Muscle of leg (tissue), 16 donors: ENCODE measurements at places on chromosomes 12 and 14. TPM values are rescaled to one million over a fixed set of nuclear protein-coding genes. Genes with fewer than 3 reads are reported as not detected.

DNA sequence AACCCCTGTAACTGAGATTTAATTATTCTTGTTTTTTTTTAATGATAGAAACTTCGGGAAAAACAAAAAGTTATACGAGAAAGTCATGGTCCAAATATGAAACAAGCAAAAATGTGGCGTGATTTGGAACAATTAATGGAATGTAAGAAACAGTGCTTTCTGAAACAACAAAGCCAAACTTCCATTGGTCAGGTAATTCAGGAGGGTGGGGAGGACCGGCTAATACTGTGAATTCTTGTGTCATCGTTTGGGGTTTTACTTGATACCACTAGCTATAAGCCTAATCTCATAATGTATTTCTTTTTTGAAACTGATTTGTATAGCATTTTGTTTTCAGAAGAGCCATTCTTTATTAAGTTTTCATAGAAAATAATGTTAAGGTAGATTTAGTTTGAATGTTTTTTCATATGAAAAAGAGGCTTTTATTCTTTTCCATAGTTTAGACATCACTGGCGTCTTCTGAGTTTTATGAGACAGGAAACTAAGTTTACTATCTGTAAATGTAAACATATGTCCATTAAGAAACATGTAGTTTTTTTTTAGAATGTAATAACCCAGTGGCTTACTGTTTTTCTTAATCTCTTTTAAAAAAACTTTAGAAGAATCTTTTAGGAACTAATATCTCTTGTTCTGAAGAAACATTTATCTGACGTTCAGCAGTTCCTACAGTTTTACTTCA lies 62.9 kb upstream of the ATP2A2 start:
- no peak overlapping the region for H3K27ac ChIP-seq
- H3K27me3 ChIP-seq, result no peaks in the 10 kb centered on the region
- H3K36me3 ChIP-seq, result peaks cover 6% of the 10 kb centered on the region
- no peak for DNase-seq
- no peak overlapping the region for H3K4me3 ChIP-seq

DNA sequence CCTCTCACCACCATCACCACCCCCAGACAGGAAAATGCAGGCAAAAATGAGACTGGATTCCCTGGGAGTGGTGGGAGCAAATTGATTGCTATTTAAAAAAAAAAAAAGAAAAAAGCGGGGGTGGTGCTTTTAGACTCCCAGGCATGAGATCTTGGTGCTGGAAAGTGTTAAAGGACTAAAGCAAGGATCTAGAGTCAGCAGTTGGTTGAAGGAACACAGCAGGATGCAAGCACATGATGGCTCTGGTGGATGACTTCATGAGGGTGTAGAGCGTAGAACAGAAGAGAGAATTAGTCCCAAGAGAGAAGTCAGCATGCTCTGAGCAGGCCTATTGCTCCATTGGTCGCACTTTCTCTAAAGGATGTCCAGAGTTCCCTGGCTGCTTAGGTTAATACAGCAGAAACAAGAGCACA lies 183.8 kb upstream of the HMGA2 start:
- H3K4me1 ChIP-seq, result no peaks in the 10 kb centered on the region
- no peak overlapping the region for H3K4me3 ChIP-seq
- no peak overlapping the region for H3K27ac ChIP-seq
- peak; percentile 15 for DNase-seq
- H3K36me3 ChIP-seq, result no peaks in the 10 kb centered on the region
- H3K27me3 ChIP-seq, result no peaks in the 10 kb centered on the region

DNA sequence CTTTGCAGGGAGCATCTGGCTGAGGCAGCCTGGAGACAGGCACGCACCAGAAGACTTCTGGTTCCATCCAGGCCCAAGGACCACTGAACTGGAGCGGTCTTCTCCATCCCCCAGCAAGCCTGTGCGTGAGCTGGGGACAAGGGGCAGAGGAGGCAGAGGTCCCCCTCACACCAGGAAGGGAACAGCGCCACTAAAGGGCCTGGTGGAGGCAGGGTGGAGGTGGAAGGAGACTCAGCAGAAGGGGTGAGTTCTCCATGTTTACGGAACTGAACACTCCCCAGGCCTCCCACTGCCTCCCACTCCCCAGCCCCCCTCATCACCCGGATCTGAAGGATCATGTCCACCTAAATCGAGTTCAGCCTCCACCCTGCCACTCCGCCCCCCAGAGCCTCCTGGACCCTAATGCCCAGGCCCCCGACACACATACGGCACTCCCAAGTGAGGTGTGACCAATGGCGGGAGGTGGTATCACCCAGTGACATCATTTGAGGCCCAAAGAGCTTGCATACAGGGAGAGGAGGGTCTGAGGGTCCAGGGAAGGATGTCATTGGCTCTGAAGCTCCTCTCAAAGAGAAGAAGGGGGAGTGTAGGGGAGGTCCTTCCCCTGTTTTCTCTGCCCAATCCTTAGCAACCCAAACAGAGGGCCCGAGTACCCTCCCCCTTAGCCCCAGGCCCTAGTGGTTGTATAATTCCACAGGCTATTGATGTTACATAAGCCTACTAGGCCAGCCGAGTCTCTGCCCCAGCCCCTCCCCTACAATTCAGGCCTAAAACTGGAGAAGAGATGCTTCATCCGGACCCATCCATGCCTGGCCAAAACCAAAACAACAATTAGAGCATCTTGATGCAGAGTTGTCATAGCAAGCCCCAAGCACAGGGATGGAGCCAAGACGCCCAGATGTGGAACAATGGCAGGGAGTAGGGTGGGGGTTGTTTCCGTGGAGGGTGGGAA lies 1.0 kb downstream of the FAIM2 start:
- peak overlapping the region; percentile 70 for H3K27ac ChIP-seq
- peaks cover 19% of the 10 kb centered on the region for H3K27me3 ChIP-seq
- H3K4me3 ChIP-seq, result peak overlapping the region; percentile 35
- H3K4me1 ChIP-seq, result peaks cover 20% of the 10 kb centered on the region
- no peaks in the 10 kb centered on the region for H3K36me3 ChIP-seq
- DNase-seq, result peak; percentile 81

- no peaks in the 10 kb centered on the region for H3K27me3 ChIP-seq
- no peak overlapping the region for H3K4me3 ChIP-seq
- DNase-seq, result peak; percentile 29
- peaks cover 29% of the 10 kb centered on the region for H3K4me1 ChIP-seq
- H3K27ac ChIP-seq, result peak overlapping the region; percentile 30
- H3K36me3 ChIP-seq, result no peaks in the 10 kb centered on the region
Measured at GRCh38 chr14:50062438-50063085, 53.8 kb downstream of the VCPKMT start.

DNA sequence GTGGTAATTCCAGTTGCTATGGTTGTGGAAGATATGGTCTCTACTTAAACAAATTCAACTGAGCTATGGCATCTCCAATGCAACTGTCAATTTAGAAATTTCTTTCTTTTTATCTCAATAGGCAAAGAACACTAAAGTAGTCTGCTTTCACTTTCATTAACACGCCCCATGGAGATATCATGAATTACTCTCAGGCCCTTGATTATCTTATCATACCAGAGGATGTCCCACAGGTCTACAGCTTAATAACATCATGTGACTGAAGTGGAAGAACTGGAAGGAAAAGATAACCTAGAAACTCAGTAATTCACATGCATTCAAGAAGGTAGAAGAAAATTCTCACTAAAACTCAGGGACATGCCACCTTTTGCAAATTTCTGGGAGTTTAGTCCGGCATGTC lies 114.3 kb downstream of the FLRT2 start:
- H3K36me3 ChIP-seq, result no peaks in the 10 kb centered on the region
- no peak overlapping the region for H3K27ac ChIP-seq
- H3K4me1 ChIP-seq, result no peaks in the 10 kb centered on the region
- H3K4me3 ChIP-seq, result no peak overlapping the region
- H3K27me3 ChIP-seq, result no peaks in the 10 kb centered on the region

GRCh38 chr12:46384451-46385309 lies 12.1 kb upstream of the SLC38A2 start:
- H3K36me3 ChIP-seq, result no peaks in the 10 kb centered on the region
- H3K27me3 ChIP-seq, result no peaks in the 10 kb centered on the region
- peak overlapping the region; percentile 98 for H3K27ac ChIP-seq
- H3K4me1 ChIP-seq, result peaks cover 17% of the 10 kb centered on the region

- H3K4me1 ChIP-seq, result peaks cover 35% of the 10 kb centered on the region
- no peak overlapping the region for H3K27ac ChIP-seq
- DNase-seq, result no peak
Measured at GRCh38 chr12:3038926-3039510, 38.2 kb upstream of the TSPAN9 start.

DNA sequence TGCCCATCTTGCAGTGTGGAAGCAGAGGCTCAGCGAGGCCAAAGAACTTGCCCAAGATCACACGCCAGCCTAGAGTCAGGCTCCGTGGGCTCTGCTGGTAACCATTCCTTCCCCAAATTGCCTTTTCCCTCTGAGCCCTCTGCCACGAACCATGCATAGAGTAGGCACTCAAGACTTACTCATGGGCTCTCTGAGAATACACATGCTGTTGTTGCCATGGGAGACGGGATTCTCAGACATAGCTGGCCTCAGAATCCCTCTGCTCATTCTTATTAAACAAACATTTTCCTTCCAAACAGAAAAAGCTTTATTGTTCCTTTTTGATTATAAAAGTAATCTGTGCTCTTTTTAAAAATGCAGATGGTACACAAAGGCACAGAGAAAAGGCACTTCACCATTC lies 52.5 kb upstream of the WSCD2 start:
- no peaks in the 10 kb centered on the region for H3K36me3 ChIP-seq
- no peak overlapping the region for H3K27ac ChIP-seq
- no peaks in the 10 kb centered on the region for H3K4me1 ChIP-seq
- peak; percentile 30 for DNase-seq

DNA sequence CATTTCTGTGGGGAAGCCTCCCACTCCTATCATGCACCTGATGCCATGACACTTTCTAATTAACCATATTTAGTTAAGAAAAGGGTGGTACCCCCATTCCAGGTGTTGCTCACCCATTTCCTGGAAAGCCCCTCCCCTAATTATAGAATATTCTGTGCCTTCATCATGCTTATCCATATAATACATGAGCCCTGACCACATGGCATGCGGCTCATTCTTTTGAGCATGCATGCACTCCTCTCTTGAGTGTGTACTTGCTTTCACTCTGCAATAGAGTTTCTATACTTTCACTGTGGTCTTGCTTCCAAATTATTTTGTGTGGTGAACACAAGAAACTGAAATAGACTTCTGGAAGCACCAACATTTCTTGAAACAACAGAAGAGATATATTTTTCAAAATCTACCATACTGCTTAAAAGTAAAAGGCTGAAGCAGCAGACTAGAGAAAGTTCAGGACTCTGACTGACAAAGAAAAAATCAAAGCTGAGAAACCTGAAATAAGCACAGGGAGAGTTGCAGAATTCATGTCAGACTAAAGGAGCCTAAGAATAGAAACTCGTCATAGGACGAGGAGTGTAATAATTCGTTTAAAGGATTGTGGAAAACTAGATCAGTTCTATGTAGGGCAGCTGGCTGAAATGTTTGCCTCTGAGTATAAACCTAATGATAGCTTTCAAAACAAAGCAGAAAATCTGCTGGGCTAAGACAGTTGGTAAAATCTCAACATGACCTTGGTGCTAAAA lies 144.8 kb downstream of the KITLG start:
- H3K4me3 ChIP-seq, result no peak overlapping the region
- no peaks in the 10 kb centered on the region for H3K36me3 ChIP-seq
- H3K27me3 ChIP-seq, result no peaks in the 10 kb centered on the region
- no peak overlapping the region for H3K27ac ChIP-seq
- no peaks in the 10 kb centered on the region for H3K4me1 ChIP-seq

- no peaks in the 10 kb centered on the region for H3K36me3 ChIP-seq
- DNase-seq, result no peak
- H3K27ac ChIP-seq, result no peak overlapping the region
- H3K4me3 ChIP-seq, result no peak overlapping the region
Measured at GRCh38 chr12:99712281-99712680, 64.7 kb downstream of the GARIN6 start.

DNA sequence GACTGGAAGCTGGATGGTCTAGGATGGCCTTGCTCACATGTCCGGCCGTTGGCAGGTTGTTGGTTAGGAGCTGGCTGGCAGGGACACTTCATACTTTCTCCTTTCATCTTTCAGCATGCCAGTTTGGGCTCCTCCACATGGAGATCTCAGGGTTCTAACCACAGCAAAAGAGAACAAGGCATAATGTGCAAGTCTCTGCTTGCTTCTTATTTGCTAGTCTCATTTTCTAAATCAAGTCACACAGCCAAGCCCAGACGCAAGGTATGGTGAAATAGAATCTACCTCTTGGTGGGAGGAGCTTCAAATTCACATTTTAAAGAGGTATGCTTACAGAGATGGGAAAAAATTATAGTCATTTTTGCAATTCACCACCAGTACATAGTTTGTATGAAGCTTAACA lies 69.1 kb upstream of the NAP1L1 start:
- H3K4me3 ChIP-seq, result no peak overlapping the region
- no peaks in the 10 kb centered on the region for H3K36me3 ChIP-seq
- no peak for DNase-seq
- no peaks in the 10 kb centered on the region for H3K4me1 ChIP-seq

- H3K27ac ChIP-seq, result no peak overlapping the region
- H3K4me1 ChIP-seq, result no peaks in the 10 kb centered on the region
Measured at GRCh38 chr14:67705211-67705610, 3.5 kb downstream of the RDH12 start.

GPX2 gene
- polyA plus RNA-seq, result 0.33 TPM

EID3 gene
- polyA plus RNA-seq, result 1.5 TPM

LRRC74A gene
- 0.16 TPM for polyA plus RNA-seq

DHRS2 gene
- polyA plus RNA-seq, result 0.15 TPM

LTB4R2 gene
- 2.7 TPM for polyA plus RNA-seq

IFNG-AS1 gene
- 0.26 TPM for polyA plus RNA-seq
